ENCODE measurements at places on chromosomes 12 and 14.

DNA sequence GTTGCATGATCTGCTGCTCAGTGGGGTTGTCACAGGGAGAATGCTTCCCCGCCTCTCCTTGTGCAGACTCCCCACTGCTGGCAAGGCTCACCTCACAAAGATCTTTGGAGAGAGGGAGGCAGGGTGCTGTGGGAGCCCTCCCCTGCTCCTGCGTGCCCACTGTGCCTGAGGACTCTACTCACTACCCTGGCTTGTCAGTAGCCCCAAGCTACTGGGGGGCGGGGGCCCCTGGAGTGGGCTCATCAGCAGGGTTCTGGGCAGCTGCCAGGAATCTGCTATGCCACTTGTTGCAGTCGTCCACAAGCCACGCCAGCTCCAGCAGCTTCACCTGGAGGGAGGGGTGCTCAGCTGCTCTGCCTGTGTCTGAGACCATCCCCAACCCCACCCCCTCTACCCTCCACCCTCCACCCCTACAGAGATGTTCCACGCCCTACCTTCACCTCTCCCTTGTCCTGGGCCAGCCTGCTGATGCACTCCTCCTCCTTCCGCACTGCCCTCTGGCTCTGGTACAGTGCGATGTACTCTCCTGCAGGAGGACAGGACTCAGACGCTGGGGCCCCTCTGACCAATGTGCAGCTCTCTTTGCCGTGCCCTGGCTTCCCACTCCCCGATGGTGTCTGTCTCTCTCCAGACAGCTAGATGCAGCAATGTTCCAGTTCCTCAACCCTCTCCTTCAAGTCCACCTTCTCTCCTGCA, 14.2 kb upstream of the BLTP3B start:
- no peak for DNase-seq

DNA sequence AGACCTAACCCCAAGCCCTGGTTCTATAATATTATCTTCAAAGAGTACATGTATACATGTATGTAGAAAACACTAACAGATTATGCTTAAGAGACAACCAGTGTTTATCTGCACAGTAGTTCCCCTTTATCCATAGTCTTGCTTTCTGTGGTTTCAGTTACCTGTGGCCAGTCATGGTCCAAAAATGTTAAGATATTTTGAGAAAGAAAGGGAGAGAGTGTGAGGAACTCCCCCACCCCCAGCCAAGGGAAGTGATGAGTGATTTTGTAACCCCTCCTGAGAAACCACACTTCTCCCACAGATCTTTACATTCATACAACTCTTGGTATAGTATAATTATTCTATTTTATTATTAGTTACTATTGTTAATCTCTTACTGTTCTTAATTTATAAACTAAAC, 77.3 kb upstream of the CNTN1 start:
- no peak for DNase-seq

DNA sequence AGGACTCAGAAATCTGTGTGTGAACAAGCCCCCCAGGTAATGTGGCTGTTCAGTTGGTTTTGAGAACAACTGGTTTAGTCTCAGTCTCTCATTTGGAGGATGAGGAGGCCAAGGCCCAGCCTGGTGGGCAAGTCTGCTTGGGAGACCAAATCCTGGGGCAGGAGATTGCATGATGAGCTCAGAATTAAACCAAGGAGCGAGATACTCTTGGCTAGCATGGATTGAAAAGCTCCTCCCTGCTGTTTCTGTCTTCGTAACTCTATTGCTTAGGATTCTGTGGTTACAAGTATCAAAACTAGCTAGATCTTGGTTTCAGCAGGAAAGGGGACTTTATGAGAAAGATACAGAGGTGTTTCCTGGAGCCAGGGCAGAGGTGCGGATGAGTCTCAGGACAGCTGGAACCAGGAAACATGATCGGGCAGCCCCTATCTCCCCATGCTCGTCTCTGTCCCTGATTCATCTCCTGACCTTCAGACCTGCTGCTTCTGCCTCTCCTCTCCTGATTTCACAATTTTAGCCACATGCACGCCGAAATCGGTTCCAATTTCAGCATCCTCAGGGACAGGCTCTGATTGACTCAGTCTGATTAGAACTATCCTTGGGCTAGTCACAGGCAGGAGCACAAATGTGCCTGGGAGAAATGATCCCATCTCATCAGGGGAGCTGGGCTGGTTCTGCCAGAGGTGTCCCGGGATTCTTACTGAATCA, 40.2 kb upstream of the RIN3 start:
- DNase-seq: peak; percentile 37

DNA sequence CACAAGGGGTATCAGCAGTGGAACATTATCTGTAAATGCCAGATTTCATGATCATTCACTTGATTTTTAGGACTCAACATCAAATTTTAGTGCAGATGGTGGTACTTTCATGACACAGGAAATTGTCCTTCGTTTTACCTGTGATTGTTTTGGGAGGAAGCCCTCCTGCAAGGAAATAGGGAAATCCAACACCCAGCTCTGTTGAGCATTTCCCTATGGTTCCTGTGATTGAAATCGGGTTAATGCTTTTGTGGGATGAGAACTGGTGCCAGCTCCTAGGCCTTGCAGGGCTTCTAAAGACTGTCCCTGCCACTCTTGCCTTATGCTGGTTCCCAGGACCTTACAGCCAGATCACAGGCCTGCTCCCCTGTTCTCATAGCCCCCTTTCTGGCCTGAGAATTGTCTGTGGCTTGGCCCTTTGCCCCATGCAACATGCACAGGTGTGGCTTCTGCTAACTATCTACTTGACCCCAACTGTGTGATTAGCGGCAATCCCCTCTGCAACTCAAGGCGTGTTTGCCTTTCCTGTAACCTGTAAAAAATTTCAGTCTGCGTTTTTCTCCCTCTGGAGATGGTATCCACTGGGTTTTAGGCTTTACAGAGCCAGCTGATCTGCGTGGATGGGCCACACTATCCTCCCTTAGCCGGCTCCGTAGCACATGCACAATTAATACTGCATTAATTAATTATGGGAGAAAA, 112.5 kb downstream of the ETV6 start:
- DNase-seq: no peak

DNA sequence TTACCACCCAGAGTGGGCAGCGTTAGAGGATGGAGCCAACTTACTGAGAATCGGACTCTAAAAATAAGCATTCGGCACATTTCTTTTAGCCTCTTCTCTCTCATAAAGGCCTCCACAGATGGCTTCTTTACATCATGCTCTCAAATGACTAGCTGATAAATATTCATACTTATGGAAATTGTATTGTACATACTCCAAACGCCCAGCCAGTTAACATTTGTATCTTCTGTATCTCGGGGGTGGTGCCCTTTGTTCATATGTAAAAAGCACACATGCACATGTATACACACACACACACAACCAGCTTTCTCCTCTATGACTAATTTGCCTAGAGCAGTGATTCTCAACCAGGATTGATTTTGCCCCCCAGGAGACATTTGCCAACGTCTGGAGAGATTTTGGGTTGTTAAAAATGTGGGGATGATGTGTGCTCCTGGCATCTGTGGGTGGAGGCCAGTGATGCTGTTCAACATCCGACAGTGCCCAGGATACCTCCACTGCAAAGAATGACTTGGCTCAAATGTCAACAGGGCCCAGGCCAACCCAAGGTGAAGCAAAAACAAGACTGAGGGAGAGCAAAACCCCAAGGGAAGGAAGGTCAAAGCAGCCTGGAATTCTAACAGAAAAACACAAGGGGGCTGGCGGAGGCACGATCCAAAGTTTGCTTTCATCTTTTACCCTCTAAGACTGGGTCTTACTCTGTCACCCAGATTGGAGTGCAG, 15.2 kb upstream of the CDK2AP1 start:
- no peak for DNase-seq

- DNase-seq: peak; percentile 46
Measured at GRCh38 chr12:42332301-42333285, 6.6 kb downstream of the PPHLN1 start.

GRCh38 chr12:90870971-90871725, 83.8 kb downstream of the CCER1 start:
- no peak for DNase-seq

DNA sequence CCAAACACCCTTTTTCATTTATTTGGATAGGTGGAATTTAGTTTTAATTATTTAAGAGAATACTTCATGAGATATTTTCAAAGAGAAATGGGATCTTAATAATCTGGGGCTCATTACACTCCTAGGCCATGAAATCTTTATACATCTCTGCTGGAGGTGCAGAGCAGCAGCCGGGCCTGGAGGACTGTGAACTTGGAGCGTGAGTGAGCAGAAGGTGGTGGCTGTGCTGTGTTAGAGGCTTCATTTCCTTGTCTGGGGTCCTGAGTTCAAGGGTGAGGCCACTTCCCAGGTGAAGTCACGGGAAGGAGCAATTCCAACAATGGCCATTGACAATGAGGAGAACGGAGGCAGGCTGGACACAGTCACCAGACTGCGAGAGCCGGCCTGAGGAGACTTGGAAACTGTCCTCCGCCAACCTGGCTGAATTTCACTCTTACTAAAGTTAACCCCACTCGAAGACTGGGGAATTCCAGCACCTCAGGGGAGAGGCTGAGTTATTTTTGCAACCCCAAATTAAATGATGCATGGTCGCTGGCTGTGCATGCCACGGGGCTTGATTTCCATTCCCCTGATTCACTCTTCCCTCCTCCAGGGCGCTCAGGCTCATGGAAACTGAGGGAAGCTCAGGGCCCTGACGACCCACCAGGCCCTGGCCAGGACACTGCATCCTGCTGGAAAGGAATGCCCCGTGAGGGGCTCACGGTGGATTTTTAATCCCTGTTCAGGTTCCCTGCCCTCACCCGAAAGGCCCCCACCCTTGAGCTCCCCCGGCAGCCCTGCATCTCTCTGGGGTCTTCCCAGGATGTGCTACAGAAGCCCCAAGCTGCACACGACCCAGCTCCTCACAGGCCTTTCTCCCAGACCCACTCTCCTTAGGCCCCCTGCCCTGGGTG, 22.6 kb upstream of the TRAF3 start:
- no peak for DNase-seq

GRCh38 chr12:86445356-86445755, 189.2 kb upstream of the MGAT4C start:
- DNase-seq: no peak

DNA sequence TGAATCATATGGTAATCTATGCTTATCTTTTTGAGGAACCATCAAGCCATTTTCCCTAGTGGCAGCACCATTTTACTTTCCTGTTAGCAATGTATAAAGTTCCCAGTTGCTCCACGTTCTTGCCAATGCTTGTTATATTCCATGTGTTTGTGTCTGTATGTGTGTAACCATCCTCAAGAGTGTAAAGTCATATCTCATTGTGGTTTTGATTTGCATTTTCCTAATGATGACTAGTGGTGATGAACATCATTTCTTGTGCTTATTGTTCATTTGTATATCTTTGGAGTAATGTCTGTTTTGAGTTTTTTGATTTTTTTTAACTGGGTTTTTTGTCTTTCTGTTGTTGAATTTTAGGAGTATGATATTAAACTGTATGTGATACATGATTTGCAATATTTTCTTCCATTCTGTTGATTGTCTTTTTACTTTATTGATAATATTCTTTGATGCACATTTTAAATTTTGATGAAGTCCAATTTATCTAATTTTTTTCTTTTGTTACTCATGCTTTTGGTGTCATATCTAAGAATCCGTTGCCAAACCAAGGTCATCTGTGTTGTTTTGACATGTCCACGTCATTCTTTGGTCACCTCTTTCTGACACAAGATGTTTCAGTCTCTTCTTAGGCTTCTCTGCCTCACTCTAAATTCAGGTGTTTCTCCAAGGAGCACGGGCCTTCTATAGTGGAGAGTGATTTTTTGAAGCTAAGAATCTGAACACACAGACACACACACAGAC, 36.1 kb downstream of the PPHLN1 start:
- no peak for DNase-seq

- DNase-seq: no peak
Measured at GRCh38 chr12:32561931-32562341, 117.2 kb upstream of the DNM1L start.

DNA sequence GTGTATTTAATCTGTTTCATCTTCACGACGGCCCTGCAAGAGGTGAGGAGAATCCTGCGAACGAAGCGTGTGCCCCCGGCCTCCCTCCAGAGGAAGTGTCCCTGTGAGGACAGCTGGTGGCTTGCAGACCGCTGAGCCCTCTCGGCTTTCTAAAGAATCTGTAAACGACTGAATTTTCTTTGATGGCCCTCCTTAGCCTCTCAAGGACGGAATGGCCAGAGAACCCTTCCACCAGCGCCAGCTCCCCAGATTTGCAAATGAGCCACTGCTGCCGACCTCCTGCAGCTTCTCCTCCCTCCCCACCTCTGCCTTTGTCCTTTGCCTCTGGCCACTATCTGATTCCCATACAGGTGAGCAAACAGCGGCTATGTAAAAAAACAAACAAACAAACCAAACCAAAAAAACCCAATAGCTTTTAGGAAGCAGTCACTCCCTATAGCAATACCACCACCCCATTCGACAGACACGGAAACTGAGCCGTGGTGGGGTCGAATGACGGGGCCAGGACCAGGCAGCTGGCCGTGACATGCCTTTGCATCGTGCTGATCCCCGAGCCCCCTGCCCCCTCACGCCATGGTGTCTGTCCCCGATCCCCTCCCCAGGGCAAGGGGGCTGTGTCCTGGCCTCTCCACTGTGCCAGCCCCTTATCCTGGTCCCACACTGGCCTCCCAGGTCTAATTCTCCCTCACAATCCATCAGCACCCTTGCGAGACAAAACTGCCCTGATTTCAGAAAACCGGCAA, 23.6 kb downstream of the RFLNA start:
- no peak for DNase-seq

DNA sequence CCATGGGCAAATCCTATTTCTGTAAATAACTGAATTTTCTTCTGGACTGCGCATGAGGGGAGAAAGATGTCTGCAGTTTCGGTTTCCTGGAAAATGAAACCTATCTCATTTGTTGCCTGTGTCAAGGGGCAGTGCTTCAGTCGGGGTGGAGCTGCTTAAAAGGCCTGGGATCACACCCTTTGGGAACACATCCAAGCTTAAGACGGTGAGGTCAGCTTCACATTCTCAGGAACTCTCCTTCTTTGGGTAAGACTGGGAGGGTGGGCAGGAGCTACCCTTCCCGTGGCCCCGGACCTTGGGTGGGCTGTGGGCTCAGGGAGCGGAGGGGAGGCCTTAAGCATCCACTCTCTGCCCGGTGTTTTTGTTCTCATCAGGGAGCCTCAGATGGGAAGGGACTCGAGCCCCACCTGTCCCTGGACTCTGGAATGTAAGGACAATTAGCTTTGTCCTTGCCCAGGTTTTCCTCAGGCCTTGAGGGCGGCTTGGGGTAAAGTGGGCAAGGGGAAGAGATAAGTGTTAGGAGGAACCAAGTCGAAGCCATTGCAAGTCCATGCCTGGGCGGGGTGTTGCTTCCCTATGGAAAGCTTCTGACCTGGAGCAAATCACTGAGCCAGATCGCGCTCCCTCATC, at the start of gene IFI27:
TSS of gene IFI27 (plus strand) at position 185 of the 630 bp plus-strand sequence.
- DNase-seq: no peak

GRCh38 chr14:64715146-64715627, 11.0 kb downstream of the PLEKHG3 start:
- DNase-seq: no peak

DNA sequence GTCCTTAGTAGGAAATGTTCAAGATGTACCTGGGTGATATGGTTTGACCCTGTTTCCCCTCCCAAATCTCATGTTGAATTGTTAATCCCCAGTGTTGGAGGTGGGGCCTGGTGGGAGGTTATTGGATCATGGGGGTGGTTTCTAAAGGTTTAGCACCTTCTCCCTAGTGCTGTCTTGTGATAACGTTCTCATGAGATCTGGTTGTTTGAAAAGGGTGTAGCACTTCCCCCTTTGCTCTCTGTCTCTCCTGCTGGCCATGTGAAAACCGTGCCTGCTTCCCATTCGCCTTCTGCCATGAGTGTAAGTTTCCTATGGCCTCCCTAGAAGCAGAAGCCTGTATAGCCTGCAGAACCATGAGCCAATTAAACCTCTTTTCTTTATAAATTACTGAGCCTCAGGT, 353.0 kb upstream of the SFSWAP start:
- DNase-seq: no peak
